ENCODE measurements at places on chromosomes 1 and 21.

GRCh38 chr1:113058941-113059706 is 13.9 kb upstream of the LRIG2 start:
- no peak for DNase-seq

DNA sequence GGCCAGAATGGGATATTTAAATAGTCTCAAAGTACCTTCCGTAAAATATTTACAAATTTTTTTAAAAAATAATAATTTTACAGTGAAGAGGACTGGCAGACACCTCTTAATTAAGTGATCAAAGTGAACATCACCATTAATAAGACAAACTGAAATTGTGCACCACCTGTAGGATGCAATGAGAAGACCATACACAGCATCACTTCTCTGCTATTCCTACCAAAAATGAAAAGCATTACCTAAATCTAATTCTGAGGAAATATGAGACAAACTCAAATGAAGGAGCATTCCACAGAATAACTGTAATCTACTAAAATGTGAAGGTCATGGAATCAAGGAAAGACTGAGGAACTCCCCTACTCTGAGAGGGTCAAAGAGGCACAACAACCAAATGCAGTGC is 68.2 kb upstream of the PRDX6 start:
- DNase-seq = no peak

- DNase-seq = no peak
These were observed 64.2 kb downstream of the IRF2BP2 start for GRCh38 chr1:234545517-234546386.

DNA sequence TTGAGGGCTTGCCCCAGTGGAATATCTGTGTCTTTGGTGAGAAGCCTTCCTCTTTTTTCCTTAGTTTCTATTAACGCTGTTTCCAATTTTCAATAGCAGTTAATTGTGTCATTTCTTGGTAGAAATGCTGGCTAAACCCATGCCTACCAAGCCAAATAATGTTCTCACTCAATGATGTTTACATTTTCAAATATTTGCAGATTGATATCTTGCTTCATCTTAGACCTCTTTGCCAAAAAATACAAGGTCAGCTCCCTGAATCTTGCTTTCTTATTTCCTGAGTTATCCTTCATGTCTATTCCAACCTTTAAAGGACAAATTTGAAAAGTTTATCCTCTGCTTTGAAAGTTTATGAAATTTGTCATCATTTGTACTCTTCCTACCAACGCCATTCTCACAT is 5.1 kb downstream of the KCNJ15 start:
- no peak for DNase-seq

- DNase-seq = no peak
These were observed 449 bp upstream of the RCAN3 start for GRCh38 chr1:24502065-24502708.

DNA sequence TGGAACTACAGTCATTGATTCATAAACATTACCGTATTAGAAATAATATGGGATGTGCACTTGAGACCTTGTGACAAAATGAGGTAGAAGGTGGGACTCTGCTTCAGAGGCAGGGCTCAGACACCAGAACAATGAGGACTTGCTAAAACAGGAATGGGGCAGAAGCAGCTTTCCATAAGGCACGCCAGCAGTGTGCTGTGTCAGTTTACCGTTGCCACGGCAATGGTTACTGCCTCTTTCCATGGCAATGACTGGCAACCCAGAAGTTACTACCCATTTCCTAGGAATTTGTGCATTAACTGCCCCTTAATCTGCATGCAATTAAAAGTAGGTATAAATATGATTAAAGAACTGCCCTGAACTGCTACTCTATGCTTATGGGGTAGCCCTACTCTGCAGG is 169.0 kb downstream of the CHRM3 start:
- no peak for DNase-seq

DNA sequence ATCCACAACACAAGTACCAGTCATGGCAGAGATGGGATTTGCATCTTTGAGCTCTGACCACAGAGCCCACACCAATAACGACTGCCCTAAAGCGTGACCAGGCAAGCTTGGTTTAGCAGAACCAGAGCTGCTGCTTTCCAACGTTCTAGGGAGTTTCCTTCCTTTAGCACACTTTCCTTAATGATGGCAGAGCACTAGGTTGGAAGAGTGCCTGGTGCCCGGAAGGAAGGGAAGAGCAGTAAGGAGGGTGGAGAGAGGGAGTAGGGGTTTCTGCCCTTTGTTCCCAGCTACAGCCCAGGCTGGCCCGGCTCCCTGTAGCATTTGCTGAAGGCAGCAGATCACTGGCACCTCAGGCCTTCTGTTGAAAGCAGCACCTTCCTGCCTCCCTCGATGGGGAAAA is 6.1 kb upstream of the EVA1C start:
- no peak for DNase-seq

DNA sequence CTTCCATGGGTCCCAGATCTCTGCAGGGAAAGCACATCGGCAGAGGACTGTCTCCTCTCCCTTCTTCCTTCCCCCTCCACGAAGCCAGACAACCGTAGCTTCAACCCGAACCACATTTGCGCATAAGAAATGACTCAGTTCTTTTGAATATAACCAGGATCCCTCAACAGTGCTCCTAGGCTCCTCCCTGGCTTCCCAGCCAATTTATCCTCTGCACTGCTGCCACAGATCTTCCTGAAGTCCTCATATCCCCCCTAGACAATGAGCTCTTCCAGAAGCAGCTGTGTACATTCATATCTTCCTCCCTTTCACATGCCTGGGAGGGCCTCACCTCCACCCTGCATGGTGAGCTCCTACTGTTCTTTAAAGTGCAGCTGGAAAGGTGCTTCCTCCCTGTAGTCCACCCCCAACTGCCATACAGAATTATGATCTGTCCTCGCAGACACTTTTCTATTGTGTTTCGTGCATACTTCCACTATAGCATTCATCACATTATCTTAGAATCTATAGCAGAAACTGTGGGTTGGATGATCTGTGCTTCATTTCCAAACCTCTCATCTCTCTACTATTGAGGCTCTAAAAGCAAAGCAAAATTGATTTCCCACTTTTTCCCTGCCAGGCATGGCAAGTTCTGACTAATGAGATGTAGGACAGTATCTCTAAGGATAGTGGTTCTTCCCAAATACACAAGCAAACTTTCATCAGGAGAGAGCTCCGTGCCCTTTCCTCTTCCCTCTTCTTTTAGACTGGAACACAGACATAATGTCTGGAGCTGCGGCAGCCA is 179.3 kb upstream of the HMGB4 start:
- DNase-seq = no peak

- DNase-seq = no peak
These were observed 19.3 kb downstream of the DMRTB1 start for GRCh38 chr1:53478502-53478818.

- DNase-seq = no peak
These were observed 17.0 kb downstream of the LPGAT1 start for GRCh38 chr1:211813590-211813989.

DNA sequence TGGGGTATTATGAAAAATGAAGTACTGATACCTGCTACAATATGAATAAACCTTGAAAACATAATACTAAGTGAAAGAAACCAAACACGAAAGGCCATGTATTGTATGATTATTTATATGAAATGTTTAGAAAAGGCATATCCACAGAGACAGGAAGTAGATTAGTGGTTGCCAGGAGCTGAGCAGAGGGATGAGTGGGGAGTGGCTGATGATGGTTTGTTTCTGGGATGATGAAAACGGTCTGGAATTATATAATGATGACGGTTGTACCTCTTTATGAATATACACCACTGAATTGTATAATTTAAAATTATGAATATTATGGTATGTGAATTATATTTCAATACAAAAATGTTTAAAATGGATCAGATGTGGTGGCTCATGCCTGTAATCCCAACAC is 63.8 kb upstream of the MPC2 start:
- no peak for DNase-seq

DNA sequence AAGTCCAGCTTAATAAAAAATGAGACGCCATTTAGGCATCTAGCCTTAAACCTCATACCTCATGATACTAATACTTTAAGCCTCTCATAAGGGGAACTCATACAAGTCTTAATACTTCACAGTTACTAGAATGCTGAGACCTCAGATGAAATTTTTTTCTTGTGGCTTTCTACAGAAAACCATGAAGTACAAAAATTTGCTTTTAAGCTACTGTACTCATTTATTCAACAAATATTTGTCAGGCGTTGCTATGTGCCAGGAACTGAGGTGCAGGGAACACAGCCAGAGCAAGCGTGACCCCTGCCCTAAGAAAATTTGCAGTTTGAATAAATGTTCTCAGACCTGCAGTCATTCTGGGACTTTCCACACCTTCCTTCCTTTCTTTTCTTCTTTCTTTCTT is 150.6 kb downstream of the MRPL39 start:
- no peak for DNase-seq

- DNase-seq = no peak
These were observed 32.2 kb downstream of the FMO3 start for GRCh38 chr1:171122893-171123292.

- peak; percentile 60 for DNase-seq
These were observed at the start of gene SLC45A3 for GRCh38 chr1:205680073-205680851. Gene SLC45A3 (minus strand): TSS chr1:205680509. CDS start chr1:205664656, 15,853 bp downstream.

DNA sequence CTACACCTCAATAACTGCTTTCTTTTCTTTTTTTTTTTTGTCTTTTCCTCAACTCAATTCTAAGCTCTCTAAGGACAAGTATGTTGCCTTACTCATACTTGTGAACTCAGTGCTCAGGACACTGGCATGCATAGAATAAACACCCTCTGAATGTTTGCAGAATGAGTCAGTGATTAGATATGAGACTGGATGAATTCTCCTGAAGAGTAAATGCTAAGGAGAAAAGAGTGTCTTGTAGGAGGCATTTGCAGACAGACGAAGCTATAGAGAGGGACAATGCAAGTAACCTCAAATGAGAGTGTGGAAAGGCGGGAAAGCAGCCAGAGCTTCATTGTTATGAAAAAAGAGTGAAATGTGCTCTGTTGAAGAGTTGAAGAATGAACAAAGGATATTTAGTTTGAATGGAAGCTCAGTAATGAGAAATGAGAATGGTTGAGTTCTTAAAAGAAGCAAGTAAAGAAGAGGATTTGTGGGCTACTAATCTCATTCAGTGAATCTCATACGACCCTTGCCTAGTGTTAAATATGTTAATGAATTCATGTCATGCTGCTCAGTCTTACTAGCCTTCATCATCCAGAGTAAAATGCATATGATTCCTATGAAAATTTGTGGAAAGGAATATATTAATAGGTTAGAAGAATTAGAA is 166.1 kb upstream of the DPYD start:
- DNase-seq = no peak

DNA sequence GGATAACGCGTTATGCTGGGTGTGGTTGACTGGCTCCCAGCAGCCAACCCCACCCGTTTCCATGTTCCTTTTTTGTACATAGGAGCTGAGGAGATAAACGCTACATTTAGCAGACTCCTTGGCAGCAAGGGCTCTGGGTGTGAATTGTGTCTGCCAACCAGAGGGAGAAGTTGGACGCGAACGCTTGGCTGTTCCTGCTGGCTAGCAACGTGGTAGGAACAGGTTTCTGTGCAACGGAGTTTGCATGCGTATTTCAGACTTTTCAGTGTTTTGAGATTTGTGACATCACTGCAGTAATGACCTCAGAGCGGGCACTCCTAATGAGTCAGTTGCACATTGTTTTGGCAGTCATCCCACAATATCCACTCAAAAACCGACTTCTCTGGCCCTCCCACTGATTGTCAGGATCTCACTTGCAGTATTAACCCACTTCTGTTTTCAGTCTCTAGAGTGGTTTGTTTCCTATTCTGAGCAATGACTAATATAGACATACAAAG is 98.7 kb upstream of the RGS1 start:
- no peak for DNase-seq

GRCh38 chr1:192516776-192517297 is 58.7 kb upstream of the RGS1 start:
- DNase-seq = peak; percentile 23

- DNase-seq = no peak
These were observed 20.6 kb downstream of the ETNK2 start for GRCh38 chr1:204130981-204131892.

- peak; percentile 68 for DNase-seq
These were observed at the start of gene PPT1 for GRCh38 chr1:40096977-40097782. Gene PPT1 (minus strand): TSS chr1:40097252. CDS start chr1:40097238, 14 bp downstream.

DNA sequence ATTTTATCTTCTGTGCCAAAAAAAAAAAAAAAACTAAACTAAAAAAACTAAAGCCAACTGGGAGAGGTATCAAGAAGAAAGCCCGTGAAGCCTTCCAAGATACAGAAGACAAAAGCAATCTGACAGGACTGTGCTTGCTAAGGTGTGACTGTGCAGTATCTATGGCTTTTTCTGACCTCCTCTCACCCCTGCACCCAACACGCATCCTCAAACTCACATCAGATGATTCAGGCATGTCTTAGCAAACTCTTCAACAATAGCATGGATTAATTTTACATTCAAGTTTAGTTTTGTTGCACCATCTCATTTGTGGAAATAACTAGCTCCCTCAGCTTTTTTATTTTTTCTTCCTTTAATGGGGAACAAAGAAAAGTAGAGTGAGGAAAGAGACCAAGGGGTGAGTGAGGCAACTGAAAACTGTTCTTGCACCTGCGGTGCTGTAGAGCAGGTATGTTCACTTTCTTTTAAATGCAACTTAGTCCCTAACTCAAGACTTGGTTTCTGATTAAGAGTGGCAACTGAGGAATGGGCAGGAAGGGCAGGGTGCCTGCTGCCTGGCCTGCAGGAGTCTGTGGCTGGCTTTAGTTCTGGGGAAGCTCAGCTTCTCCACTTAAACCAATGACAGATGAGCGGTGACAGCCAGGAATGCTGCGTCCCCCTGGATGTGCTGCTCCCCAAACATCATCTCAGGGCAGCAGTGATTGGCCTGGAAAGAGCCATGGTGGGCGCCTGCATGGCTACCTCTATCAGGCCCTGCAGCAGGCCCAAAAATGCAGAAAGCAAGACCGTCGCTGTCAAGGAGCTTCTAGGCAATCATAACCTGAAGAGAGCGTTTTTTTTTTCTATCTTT is 71.3 kb upstream of the LRRC8B start:
- no peak for DNase-seq

DNA sequence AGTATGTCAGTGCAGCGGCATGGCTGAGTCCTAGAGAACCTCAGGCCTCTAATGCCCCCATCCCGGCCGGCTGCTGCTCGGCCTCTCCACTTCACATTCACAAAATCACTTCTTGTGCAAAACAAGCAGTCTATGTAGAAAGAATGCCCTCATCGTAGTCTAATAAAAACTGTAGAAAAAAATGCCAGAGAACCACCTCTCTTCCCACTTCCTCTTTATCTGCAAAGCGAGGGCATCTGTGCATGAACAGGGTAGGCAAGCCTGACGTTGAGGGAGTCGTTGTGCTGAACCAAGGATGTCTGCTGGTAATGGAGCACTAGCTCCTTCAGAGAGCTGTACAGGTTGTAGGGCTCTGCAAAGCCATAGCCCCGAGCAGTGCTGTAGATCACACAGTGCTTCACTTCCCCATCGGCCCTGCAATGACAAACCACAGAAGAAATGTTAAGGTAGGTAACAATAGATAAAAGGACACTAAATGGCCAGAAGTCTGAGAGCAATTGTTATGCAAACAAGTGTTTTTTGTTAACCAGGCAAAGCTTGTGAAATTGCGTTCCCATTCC is 88.9 kb downstream of the PIK3R3 start:
- no peak for DNase-seq

- no peak for DNase-seq
These were observed 283.3 kb downstream of the DUSP10 start for GRCh38 chr1:221458447-221459156.

GRCh38 chr21:22258821-22259220 is 1260.6 kb downstream of the NCAM2 start:
- DNase-seq = no peak

All from GM12891 (cell line).